DMS79 (cell line): ENCODE measurements at places on chromosomes 11 and 22.

DNA sequence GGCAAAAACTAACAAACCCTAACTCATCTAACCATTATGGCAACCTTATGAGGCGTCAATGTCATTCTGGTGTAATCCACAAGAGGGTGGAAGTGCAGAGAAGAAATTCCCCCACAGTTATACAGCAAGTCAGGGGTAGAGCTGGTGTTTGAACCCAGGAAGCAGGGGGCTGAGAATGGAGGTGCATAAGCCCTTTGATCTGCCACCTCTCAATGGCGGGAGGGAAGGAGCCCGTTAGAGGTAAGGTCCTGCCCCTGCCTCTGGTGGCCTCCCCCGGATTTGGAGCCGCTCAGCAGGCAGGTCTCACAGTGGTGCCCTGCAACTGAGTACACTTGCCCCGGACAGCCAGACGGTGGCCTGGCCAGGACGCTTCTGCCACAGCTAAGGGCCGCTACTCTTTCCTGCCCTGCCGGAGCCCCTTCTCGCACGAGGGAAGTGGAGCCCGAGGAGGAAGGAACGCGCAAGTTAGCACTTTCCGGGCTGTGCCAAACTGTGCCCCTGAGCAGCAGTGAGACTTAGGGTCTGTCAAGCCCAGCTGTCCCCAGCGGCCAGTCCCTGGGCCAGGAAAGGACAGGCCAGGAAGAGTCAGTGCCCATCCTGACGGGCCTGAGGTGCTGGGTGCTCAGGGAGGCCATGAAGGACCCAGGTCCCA is 1.1 kb downstream of the FXYD2 start:
- DNase-seq: no peak

DNA sequence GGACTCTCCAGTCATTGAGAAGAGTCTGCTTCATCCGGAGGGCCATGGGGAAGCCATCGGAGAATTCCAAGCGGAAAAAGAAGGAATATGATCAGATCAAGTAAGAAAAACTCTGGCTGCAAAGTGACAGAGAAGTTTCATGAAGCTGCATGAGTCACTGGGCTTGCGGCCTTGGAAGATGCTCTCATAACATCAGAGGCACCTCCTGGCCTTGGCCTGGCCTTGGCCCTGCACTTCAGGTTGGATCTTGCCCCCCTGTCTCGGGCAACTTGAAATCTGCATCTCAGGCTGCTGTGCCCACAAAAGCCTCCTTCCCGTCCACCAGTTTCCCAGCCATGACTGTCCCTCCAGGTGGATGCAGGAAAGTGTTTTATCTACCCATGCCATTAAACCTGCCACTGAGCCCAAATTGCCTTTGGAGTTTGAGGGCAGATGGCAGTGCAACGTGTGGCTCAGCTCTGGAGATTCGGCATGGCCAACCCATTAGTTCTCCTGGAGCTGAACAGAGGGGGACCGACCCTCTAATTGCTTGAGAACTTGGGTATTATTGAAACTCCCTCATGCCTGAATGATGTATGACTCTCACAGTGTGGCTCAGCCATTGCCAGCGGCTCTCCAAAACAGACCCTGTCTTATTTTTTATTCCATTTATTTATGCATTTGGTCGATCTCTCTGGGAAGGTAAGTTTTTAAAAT is 66.7 kb downstream of the SEZ6L start:
- DNase-seq: no peak

DNA sequence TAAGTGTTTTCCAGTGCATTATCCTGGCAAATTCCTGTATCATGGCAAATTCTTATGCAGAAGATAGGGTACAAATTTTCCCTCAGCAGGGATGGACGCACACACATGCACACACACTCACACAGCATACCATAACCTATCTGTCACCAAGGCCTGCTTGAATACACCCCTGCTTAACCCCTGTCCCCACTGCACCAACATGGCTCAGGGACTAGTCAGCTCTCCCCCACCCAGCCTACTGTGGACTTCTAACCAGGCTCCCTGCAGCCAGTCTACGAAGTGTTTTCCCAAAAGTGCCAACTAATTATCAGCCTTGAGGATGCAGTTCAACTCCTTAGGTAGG is 63.1 kb downstream of the RAB30 start:
- no peak for DNase-seq

DNA sequence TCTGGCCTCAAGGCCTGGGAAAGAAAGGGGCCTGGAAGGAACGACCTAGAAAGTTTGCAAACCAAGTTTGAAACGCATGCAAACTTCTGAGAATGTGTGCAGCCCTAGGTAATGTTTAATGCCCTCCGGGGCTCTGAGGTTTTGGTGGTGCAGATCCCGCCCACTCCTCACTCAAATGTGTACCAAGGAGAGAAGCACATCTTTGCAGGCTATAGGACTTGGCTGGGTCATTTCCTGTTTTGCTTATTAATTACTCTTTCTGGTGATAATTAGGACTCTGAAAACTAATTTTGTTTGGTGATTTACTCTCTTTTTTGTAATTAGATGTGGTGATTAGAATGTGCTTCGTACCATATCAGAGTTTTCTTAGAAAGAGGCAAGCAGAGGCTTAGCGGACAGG is 625.9 kb upstream of the CADM1 start:
- DNase-seq: no peak

DNA sequence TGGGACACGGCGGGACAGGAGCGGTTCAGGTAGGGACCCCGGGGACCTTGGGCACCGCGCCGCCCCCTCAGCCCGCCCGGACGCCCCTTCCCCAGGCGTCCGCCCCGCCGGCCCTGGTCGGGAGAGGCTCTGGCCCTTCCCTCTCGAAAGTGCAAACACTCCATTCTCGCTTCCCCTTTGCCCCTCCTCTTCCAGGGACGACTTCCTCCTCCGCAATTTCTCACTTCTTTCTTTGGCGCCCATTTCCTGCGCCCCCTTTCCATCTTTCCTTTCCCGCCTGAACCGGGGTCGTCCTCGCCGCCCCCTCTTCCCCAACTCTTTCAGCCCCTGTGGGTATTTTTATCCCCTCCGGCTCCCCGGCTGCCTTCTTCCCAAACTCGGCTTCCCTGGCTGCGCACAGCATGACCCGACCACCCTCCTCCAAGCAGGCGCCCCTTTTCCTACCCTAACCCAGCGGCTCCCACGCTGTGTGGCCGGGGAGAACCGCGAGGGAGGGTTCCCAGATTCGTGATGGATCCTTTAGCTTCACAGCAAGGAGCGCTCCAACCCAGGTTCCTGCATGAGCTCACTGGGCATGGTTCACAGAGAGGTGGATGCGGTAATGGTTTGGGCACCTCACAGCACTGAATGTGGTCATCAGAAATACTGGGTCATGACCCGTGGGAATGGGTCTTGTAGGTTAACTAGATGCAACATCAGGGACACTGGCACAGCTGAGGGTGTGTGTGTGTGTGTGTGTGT is 689 bp downstream of the RAB39A start:
- DNase-seq: peak; percentile 50

DNA sequence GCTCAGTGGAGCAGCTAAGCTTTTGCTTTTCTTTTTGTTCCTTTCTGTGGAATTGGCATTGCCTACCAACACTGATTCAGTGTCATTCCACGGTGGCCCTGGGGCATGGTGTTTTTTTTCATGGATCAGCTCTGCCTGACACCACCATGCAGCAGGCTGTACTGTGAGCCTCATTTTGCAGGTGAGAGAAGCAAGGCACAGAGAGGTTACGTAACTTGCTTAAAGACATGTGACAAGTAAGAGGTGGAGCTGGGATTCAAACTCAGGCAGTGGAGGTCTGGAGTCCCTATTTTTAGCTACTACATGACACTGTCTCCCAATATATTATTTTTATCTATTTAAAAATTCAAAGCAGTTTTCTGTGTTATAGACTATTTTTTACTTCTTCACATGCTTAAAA is 44.4 kb downstream of the APOL3 start:
- no peak for DNase-seq

- DNase-seq: no peak
Observed at GRCh38 chr11:77530879-77531278, 57.0 kb upstream of the PAK1 start.

DNA sequence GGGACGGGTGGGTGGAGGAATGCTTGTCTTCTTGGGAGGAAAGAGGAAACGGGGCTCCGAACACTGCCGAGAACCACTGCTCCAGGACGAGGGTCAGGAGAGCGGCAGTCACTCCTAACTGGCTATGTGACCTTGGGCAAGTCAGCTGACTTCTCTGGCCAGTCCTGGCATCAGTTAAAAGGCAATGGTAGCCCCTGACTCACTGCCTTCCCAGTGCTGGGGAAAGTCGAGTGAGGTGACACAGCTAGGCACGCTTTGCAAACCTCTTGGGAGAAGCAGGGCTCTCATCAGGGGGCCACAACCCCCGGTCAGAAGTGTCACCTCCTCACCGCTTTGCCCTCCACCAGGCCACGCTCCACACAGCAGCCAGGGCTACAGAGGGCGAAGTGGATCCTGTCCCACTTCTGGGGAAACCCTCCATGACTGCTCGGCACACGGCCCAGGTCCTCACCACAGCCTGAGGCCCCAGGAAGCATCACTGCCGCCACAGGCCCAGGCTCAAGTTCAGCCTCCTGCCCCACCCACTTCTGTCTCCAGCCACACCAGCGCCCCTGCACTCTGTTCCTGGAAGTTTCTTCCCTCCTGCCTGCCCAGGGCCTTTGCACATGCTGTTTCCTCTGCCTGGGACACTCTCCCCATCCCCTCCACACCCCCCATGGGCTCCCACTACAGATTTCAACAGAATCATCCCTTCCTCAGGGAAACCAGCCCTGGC is 16.3 kb downstream of the IL2RB start:
- DNase-seq: no peak

- DNase-seq: no peak
Observed at GRCh38 chr11:94717667-94718066, 50.5 kb upstream of the AMOTL1 start.

GRCh38 chr22:46934746-46935491 is 172.5 kb downstream of the TBC1D22A start:
- no peak for DNase-seq

DNA sequence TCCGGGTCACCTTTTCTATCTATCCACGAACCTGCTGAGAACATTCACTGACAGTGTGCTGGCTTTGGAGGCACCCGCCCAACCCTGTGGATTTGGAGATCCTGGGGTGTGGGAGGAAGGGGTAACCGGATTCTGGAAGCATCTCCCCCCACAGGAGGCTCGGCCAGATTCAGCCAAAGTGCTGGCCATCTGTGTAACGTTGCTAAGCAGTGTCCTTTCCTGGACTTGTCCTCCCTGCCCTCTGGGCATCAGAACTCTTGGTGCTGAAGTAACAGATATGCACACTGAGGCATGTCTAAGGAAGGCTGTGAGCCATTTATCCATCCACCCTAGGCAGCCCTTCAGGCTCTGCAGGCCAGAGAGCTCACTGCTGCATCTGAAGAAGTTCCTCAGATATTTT is 85.7 kb downstream of the SNX19 start:
- no peak for DNase-seq

DNA sequence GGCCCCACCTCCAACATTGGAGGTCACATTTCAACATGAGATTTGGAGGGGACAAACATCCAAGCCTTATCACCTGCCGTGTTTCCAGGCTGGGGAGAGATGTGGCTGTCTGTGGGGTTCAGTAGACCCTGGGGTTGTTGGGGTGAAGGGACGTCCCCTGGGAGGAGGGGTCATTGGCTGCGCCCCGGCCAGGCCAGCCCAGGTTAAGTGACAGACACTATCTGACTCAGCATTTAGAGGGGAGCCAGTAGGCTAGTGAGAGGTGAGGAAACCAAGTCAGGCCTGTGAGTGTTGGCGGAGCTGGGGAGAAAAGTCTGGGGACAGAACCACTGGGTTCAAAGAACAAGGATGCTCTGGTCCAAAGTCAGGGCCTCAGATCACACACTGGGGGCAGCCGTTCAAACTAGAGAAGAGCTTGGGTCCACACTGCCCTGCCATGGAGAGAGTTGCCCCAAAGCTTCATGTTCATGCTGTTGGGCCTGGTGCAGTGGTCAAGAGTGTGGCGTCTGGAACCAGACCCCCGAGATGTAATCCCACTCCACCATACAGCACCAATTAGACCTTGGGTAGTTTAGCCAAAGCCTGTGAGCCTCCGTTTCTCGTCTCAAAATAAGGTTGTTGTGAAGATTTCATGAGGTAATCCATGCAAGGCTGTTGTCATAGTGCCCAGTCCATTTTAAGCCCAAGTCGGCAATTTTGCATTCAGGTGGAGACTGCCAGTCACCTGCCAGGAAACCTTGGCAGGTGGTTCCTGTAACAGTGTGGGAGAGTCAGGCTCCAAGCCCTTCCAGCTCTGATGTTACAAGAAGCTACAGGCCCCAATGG is 1289.6 kb downstream of the TBC1D22A start:
- no peak for DNase-seq

DNA sequence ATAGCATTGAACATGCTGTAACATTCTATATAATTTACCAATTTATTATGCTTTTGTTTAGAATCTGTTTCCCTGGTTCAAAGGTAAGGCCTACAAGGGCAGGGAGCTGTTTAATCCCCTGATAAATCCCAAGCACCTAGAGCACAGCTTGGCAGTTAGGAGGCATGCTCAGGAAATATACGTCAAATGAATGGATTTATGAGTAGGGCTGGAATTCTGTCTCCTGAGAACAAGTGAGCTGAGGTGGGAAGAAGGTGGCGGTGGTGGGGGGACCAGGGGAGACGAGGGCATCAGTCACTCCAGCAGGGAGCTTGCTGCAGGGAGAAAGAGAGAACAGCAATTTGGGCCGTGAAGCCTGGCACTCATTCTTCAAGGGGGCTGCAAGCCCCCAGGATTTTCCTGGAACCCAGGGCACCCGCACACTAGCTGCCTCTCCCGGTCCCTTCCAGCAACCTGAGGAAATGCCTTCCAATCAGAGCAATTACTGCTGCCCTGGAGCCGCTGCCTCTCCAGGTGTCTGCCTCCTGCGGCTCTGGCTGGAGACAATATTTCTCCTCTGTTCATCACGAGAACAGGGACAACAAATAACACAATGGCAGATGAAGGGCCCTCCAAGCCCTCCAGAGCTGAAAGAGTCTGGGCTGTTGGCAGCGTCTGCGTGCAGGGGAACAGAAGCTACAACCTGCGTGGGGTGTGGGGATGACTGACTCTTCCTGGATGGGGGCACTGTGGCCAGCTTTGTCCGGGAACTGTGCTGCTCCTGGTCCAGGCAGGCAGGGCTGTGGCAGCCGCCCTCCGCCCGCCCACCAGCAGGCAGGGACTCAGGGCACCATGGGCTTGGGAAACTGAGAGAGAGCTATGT is 233.4 kb downstream of the ST3GAL4 start:
- DNase-seq: peak; percentile 98

GRCh38 chr11:133029107-133029506 is 503.2 kb downstream of the OPCML start:
- DNase-seq: no peak

DNA sequence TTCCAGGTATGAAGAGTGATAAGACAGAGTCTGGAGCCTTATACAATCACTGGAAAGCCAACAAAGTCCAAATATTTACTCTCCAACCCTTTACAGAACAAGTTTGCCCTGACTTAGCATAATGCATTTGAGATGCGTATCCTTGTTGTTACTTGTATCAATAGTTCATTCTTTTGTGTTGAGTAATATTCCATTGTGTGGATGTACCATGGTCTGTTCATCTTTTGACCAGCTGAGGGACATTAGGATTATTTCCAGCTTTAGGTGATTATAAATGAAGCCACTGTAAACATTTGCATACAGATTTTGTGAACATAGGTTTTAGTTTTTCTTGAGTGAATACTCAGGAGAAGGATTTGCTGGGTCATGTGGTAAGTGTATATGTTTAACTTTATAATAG is 9.7 kb downstream of the SDHAF2 start:
- no peak for DNase-seq
